T follicular helper cell (primary cell): ENCODE measurements at places on chromosomes 5 and 9.

DNA sequence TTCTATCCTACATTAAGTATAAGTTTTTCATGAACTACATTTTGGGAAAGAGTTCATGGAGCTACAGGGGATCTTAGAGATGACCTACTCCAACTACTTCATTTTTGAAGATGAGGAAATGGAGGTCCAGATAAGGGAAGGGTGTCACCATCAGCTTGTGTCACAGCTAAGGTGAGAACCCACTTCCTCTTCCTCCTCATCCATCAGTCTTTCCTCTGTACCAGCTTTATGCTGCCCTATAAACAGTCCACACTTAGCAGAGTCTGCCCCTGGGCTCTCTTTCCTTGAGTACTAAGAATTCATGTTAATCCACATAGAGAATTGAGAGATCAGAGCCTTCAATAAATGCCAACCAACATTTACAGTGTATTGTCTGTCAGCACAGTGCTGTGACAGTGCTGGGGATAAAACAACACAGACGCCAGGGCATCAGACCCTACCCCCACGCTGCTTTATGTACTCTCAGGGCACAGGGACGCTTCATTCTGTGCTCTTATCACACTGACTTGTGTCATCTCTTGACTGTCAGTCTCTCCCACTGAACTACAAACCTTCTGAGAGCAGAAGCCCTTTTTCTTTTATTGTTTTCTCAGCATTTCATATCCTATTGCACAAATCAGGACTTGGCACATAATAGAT is 22.1 kb downstream of the ADRB2 start:
- DNase-seq: no peak

GRCh38 chr5:159451197-159452052 is 121.1 kb upstream of the IL12B start:
- no peak for DNase-seq

GRCh38 chr5:179797741-179798140 is 4.0 kb downstream of the LTC4S start:
- DNase-seq: no peak

- DNase-seq: no peak
Observed at GRCh38 chr9:37187292-37187691, 66.9 kb downstream of the ZCCHC7 start.

DNA sequence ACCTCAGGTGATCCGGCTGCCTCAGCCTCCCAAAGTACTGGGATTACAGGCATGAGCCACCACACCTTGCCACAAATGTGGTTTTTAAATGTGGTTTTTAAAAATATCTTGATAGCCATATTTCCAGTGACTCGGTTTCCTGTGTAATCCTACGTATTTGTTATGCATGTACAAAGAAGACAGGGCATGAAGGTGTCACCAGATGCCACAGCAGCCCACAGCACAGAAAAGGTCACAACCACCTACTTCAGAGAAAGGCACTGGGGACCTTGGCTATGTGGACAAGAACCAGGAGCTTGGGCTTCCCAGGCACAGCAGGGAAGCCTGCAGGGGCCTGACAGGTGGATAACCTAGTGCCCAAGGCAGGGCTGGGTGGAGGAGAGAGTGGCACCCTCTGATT is 38.0 kb downstream of the C9orf50 start:
- DNase-seq: no peak

DNA sequence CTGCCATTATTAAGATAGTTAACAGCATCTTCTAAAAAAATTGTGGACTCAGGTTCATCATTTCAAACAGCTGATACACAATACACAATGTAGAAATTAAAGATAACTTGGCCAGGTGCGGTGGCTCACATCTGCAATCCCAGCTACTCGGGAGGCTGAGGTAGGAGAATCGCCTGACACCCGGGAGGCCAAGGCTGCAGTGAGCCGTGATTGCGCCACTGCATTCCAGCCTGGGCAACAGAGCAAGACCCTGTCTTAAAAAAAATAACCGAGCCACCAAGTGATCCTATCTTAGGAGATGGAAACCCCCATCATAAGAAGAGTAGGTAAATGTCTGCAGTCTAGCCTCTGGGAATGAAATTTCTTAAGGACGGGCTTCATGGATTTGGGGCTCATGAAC is 241.7 kb downstream of the PIK3R1 start:
- no peak for DNase-seq

DNA sequence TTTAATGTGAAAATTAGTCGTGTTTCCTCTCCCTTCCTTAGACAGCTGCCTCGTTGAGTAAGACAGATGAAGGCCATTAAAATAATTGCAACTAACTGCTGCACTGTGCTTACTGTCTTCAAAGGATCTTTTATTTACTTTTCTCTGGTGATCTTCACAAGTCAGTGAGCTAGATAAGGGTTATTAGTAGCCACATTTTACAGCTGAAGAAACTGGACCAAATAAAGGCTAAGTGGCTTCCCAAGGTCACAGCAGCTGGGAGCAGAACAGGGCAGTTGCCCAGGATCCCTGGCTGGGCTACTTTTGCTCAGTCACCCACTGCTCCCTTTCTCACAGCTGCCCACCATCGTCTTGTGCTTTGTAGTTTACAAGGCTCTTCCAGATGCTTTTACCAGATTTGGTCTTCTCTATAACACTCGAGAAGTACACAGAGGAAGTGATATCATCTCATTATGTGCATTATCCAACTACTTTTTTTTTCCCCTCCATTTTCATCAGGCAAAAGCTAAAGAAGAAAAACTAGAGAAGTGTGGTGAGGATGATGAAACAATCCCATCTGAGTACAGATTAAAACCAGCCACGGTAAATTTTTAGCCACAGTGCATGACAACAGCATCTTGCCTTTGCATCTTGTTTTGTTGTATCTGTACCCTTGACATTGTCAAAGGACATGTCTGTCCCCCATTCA is 61.8 kb downstream of the ERAP1 start:
- no peak for DNase-seq
